ENCODE measurements at places on chromosomes 2 and 18.

DNA sequence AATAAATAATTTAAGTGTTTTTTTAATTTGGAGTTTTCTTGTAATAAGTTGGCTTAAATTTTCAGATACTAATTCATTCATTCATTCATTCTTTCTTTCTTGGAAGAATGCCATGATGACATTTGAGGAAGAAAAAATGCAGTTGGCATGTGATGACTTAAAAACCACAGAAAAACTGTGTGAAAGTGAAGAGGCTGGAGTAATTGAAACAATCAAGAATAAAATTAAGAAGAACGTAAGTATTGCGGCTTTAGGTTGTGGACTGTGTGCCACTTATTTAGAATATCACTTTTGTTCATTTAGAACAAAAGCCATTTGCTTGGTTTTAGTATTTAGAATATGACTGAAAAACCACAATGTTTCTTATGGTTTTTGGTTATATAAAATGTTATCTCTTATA, 51.4 kb downstream of the TTC39C start:
- no peak for DNase-seq

- DNase-seq, result no peak
Measured at GRCh38 chr2:175371378-175371777, 189.9 kb upstream of the ATP5MC3 start.

DNA sequence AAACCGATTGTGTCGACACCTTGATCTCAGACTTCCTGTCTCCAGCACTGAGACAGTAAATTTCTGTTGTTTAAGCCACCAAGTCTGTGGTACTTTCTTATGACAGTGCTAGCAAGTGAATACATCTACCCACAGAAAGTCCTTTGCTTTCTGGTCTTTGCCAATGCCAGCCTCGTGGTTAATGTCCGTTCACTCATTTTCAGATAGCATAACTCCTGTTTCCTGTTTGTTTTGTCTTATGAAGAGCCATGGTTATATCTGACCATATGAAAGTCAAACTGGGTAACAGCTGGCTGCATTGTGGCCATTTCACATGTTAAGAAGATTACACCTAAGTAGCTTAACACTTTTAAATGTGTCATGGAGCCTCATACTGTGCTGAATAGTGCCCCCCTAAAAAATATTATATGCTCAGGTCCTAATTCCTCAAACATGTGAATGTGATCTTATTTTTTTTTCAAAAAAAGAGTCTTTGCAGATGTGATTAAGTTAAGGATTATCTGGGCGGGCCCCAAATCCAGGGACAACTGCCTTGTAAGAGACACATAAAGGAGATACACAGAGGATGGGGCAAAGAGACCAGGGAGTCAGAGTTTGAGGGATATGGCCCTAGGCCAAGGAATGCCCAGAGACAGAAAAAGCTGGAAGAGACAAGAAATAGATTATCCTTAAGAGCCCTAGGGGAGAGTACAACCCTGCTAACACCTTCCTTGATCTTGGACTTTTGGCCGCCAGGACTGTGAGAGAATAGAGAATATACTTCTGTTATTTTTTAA, 118.0 kb downstream of the KCNE4 start:
- no peak for DNase-seq

- no peak for DNase-seq
Measured at GRCh38 chr2:66390152-66390551, 44.8 kb upstream of the MEIS1 start.

DNA sequence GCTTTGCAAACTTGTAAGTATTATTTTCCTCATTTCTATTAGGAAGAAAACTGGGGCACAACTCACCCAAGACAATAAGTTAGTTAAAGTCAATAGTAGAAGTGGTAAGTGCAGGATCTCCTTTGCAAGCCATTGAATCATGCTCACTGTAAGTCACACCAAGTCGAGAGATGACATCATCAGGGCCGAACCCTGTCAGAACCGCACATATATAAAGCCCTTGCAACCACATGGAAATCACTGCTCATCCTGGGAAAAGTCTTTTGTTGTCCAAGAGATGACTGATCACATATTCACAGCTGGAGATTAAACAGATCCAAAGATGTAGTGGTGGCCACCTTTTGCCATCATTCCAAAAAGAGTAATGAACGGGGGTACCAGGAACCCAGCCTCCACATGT, 484.8 kb upstream of the ID2 start:
- no peak for DNase-seq

GRCh38 chr18:53441761-53442414, 782.6 kb downstream of the MBD2 start:
- DNase-seq, result no peak

- DNase-seq, result no peak
Measured at GRCh38 chr2:27901234-27901633, 10.7 kb downstream of the BABAM2 start.

DNA sequence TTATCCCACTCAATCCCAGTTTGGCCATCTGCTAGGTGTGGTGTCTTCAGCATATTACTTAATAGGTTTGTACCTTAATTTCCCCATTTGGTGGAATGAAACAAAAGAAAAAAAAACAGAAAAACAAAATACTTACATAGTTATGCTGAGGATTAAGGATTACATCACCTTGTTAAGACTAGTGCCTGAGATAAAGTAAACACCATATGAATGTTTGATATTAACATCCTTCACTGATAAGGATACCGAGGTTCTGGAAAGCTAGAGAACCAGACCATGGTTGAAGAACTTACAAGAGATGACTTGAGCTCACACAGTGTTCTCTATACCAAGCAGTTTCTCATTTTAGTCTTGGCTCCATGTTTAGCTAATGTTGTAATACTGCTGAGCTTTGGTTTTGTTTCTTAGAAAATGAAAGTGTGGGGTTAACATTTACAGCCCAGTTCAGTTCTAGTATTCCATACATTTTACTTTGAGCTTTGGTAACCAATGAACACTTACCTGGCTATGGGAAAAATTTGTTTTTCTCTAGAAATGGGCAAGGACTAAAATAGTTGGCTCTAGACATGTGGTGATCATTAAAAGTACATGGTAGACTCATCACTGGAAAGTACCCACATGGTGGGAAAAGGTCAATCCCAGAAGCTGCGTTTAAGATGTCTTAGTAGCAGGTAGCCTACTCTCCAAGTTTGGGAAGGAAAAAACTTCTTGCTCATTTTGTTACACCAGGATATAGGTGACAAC, 5.8 kb upstream of the GPD2 start:
- no peak for DNase-seq

- no peak for DNase-seq
Measured at GRCh38 chr2:48540237-48540935, 10.4 kb downstream of the STON1 start.

Data from tibial artery (tissue), 4 donors.